Glutamatergic neuron (in vitro differentiated cells): ENCODE measurements at places on chromosomes 6 and 20.

DNA sequence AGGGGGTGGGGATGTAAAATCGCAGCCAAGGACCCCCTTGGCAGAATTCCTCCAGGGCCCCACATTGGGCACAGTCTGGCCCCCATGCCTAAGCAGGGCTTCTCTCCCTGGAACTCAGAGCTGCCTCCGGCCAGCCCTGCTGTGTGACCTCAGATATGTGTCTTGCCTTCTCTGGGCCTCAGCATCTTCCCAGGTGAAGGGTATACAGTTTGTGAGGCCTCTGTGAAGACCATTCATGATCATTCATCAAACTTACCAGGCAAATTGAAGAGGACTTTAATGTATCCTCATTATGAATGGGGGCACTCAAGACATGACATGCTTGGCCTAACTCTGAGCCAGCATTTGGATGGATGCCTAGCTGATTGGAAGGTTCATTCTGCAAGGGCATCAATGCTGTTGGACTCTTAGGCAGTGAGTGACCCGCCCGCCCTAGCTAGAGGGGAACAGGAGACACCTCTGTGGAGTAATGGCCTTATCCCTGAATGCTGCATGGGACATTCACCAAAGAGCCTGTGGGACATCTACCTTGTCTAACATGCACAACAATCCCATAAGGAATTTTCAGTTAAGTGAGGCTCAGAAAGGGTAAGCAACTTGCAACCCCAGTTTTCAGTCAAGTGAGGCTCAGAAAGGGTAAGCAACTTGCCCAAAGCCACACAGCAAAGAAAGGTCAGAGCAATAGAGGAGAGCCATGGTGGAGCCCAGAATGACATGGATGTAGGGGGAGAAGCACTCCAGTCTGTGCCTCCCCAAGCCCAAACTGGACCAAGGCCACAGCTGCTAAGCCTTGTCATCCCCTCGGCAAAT, 535 bp downstream of the CCN5 start:
- H3K27me3 ChIP-seq, result peaks cover 5% of the 10 kb centered on the region
- H3K27ac ChIP-seq, result no peak overlapping the region
- no peak for DNase-seq
- H3K4me3 ChIP-seq, result no peak overlapping the region

DNA sequence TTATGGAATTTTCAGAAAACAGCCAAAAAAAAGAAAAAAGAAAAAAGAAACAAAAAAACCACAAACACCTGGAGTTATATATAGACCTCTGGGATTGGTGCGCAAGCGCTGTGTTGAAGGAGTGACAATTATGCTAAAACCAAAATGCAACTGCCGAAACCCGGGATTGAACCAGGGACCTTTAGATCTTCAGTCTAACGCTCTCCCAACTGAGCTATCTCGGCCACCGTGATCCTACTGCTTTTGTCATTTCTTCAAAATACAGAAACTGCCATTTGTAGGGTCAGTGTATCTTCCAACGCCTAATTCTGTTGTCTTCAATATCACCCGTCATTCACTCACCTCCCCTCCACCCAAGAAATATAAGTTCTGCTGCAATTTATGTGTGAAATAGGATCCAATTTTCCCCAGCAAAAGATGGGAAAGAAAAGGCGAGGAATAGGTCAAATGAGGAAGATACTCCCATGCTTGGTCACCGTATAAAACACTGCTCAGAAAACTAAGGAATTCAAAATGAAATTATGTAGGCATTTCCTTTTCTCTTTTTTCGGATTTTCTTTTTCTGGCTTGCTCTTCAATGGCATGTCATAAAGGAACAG, 116.0 kb downstream of the TRIM27 start:
- DNase-seq, result no peak
- peaks cover 38% of the 10 kb centered on the region for H3K27me3 ChIP-seq

DNA sequence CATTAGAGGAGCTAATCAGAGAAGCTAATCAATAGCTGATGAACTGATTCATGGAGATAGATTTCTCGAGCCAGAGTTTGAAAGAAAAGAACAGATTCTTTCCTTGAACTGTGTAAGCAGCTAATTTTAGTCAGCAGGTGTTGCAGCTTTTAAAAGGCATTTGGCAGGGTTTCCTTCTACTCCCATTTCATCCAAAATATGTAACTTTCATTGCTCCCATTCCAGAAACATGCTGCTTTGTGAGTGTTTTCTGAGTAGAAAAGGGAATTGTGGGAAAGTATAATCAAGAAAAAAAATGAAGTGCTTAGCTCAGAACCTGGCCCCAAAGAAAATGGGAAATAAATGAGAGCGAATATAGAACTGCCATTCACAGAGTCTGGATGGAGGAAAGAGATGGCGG, 20.8 kb downstream of the SLC35F1 start:
- no peaks in the 10 kb centered on the region for H3K4me1 ChIP-seq
- no peak for DNase-seq
- no peaks in the 10 kb centered on the region for H3K27me3 ChIP-seq
- peaks cover 19% of the 10 kb centered on the region for H3K36me3 ChIP-seq
- no peak overlapping the region for H3K4me3 ChIP-seq

GRCh38 chr20:36344517-36345132, 38.5 kb downstream of the DLGAP4 start:
- no peaks in the 10 kb centered on the region for H3K36me3 ChIP-seq
- no peaks in the 10 kb centered on the region for H3K4me1 ChIP-seq
- H3K4me3 ChIP-seq, result no peak overlapping the region

GRCh38 chr6:158793432-158793831, 25.7 kb downstream of the EZR start:
- no peak for DNase-seq
- peaks cover 10% of the 10 kb centered on the region for H3K27me3 ChIP-seq
- H3K4me3 ChIP-seq, result no peak overlapping the region
- peaks cover 44% of the 10 kb centered on the region for H3K4me1 ChIP-seq
- no peak overlapping the region for H3K27ac ChIP-seq

- H3K27me3 ChIP-seq, result no peaks in the 10 kb centered on the region
- no peak overlapping the region for H3K27ac ChIP-seq
- H3K4me1 ChIP-seq, result peaks cover 11% of the 10 kb centered on the region
- no peak for DNase-seq
Observed at GRCh38 chr6:23002044-23002619, 432.8 kb downstream of the HDGFL1 start.

DNA sequence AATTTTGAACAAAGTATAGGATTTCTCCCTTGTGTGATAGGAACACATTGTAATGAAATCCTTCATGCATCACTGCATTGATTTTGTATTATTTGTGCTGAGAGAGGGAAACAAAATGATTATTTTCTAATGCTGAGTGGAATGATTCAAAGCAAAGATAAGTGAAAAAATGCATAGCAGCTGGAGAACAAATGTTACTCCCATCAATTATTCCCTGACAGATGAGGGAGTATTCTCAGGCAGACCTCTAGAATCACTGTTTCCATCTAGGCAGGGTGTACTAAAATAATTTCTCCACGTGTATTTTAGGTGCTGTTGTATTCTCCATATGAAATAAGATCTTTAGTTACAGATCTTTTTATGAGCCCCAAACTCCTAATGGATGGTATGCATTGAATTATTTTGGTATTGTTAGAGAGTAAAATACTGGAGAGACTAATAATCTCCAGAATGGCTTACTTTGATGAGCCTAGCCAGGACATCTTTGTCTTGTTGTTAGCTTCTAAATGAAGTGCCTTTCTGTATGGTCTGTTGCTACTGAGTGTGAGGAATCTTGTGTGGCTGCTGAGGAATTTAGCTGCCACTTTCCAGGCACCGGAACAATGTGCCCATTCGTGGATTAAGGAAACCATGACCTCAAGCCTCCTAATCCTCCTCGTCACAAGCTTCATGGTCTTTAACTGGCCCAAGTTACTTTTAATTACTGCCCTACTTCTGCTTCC, 39.6 kb downstream of the RNF217 start:
- H3K36me3 ChIP-seq, result no peaks in the 10 kb centered on the region
- H3K4me3 ChIP-seq, result no peak overlapping the region
- H3K27me3 ChIP-seq, result no peaks in the 10 kb centered on the region

DNA sequence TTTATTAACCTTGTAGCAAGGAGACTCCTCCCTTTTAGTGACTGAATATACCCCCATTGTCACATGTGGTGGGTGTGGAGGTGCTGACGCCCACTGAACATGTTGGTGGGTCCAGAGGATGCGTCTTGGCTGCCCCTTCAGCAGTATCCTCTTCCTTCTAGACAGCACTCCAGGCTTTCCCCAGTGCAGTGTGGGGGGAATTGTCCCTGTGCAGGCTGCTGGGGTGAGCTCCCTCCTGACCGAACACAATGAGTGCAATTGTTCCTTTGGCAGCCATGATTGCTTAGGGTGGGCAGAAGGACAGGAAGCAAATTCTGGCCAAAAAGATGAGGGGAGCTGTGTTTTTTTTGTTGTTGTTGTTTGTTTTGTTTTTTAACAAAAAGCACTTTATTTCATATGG, 209.3 kb upstream of the PDE10A start:
- H3K36me3 ChIP-seq, result peaks cover 11% of the 10 kb centered on the region
- H3K27me3 ChIP-seq, result no peaks in the 10 kb centered on the region
- no peak overlapping the region for H3K4me3 ChIP-seq
- no peak overlapping the region for H3K27ac ChIP-seq
- H3K4me1 ChIP-seq, result peaks cover 3% of the 10 kb centered on the region

DNA sequence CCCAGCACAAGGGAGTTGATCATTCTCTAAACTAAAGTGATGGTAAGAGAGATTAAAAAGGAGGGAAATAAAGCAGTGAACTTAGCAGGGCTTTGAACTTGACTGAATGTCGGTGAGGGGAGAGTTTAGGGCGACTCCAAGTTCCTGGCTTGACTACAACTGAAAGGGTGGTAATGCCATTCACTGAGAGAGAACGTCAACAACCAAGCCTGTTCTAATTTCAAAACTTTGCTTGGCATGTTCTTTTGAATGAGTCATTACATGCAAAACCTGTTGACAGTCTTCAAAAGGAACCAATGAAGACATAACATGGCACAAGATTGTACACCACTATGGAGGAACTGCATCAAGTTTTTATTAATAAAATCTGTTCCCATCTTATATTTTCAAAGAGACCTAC, 10.3 kb upstream of the MYB start:
- H3K4me3 ChIP-seq, result no peak overlapping the region
- no peak for DNase-seq
- H3K36me3 ChIP-seq, result no peaks in the 10 kb centered on the region
- H3K27ac ChIP-seq, result no peak overlapping the region
